ENCODE measurements at places on chromosomes 1 and 21. TPM values are rescaled to one million over a fixed set of nuclear protein-coding genes. Genes with fewer than 3 reads are reported as not detected.

ZBTB8A gene
- total RNA-seq = 7.0 TPM

TAL1 gene
- not detected for total RNA-seq

FAM72A gene
- 3.4 TPM for total RNA-seq

TMEM81 gene
- total RNA-seq = 1.5 TPM

CAPN8 gene
- total RNA-seq = 0.09 TPM

CELF3 gene
- total RNA-seq = not detected

RGS8 gene
- total RNA-seq = under 0.01 TPM

MMEL1 gene
- total RNA-seq = 0.16 TPM

LAMC1 gene
- 655 TPM for total RNA-seq

BMP8B gene
- total RNA-seq = under 0.01 TPM

YARS1 gene
- total RNA-seq = 83.7 TPM

LAD1 gene
- 0.26 TPM for total RNA-seq

GCSAML gene
- total RNA-seq = not detected

RNU1-3 gene
- 10,807 TPM for total RNA-seq

ETV3L gene
- not detected for total RNA-seq
